ENCODE measurements at places on chromosomes 5 and 9. TPM values are rescaled to one million over a fixed set of nuclear protein-coding genes. Genes with fewer than 3 reads are reported as not detected.

Gene PNPLA7
- 8.5 TPM for total RNA-seq

Gene MIER3
- total RNA-seq: 29.2 TPM

GRCh38 chr5:149123211-149123610, 18.1 kb upstream of the ABLIM3 start:
- no peak for DNase-seq

Gene ORM2
- not detected for total RNA-seq
